Fibroblast of gingiva (primary cell): ENCODE measurements at places on chromosomes 4 and X.

DNA sequence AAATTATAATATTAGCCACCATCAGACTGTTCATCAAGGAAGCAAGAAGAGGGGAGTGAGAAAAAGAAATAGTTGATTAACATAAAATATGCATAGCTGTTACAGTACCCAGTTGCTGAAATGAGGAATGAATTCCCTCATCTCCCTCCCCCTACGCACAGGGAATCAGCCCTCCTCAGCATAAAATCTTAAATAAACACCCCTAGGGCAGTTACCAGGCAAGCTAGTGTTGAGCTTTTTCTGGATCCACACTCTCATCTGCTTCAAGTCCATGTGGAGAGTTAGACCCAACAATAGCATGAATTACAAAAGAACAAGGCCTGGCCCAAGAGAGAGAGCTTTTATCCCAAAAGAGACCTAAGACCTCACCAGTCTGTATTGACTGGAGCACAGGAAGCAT is 19.0 kb upstream of the SYTL4 start:
- DNase-seq = no peak

GRCh38 chrX:15761564-15762191 is 23.6 kb downstream of the CA5B start:
- peak; percentile 6 for DNase-seq

GRCh38 chr4:88742561-88742960 is 44.9 kb upstream of the NAP1L5 start:
- DNase-seq = no peak

DNA sequence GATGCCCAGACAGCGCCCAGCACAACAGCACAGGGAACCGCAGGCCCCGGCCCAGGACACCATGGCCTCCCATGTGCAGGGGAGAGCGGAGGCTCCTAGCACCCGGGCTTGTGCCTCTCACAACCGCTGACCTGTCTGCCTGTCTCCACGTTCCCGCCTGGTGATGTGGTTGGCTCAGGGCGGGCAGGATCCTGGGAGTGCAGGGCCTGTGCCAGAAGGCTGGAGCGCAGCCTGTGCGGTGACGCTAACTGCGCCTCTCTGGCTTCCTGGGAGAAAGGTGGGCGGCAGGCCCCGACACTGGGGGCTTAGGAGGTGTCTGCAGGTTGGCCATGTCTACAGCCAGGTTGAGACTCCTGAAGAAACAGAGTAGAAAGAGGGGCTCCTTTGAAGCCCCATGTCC is 48.7 kb downstream of the CPZ start:
- no peak for DNase-seq

DNA sequence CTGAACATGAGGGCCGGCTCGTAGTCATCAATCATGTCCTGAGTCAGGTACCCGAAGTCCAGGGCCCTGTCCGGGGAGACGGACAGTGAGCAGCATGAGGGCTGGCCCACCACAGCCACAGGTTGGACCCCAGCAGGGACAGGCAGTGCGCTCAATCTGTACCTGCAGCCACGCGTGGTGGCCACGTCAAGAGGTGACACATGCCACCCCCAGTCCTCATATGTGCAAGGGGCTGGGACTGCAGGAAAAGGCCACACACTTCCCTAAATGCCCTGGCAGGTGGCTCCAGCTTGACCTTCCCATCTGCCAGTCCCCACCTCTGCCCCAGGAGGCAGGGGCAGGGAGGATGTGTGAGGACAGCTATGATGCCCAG is 73.8 kb upstream of the MXD4 start:
- no peak for DNase-seq

DNA sequence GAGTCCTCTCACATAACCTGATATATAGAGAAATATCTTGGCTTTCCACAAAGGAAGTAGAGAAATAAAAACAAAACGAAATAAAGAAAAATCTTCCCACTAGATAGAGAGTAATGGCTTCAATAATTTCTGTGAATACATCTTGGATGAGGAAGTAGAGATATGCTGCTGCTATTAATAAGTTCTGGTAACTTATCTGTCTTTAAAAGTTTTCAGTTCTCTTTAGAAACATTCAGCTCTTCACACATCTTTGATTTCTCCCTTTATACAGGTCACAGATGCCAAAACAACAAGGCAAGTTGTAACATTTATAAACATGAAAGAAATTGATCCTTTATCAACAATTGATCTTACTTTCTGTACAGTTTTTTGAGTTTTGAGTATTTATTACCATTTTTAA is 615.8 kb downstream of the TRAM1L1 start:
- DNase-seq = no peak
